ENCODE measurements at places on chromosomes 13 and 19. TPM values are rescaled to one million over a fixed set of nuclear protein-coding genes. Genes with fewer than 3 reads are reported as not detected.

CEACAM16 gene
- not detected for total RNA-seq

DNA sequence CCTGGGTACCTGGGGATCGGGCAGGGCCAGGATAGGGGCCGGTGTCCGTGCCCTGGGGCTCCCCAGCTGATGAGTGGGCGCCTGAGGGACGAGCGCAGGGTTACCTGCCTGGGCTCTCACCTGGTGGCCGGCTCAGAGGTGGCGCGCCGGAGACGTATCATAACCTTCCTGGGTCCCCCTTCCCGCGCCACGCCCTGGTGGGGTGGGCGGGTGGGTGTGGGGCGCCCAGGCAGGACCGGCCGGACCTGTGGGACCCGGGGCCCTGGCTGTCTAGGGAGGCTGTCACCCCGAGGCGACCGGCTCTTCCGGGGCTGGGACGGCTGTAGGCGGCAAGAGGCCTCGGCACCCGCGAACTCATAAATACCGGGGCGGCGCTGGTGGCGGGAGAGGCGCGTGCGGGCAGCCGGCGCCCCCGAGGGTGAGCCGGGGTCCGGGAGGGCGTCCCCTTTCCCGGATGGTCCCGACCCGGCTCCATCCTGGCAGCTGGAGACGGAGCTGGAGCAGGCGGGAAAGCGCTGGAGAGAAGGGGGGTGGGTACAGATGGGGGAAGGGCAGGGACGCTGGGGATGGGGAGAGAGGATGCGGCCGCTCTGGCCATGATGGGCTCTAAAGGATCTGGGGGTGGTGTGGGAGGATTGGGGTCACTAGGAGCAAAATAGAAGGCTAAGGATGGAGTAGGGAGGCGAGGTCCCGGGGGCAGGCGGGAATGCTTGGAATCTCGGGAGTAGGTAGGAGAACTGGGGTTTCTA lies at the start of gene ACP7:
ACP7 (plus strand) TSS at position 386 of the 749 bp plus-strand sequence. CDS start 902 bp downstream, outside the sequence.
- peaks cover 26% of the 10 kb centered on the region for H3K4me1 ChIP-seq
- peaks cover 50% of the 10 kb centered on the region for H3K27me3 ChIP-seq
- no peaks in the 10 kb centered on the region for H3K36me3 ChIP-seq
- no peak for DNase-seq
- H3K4me3 ChIP-seq: peak within 1 kb of the TSS; percentile 41

GRCh38 chr19:29475469-29475868 lies 50.3 kb upstream of the VSTM2B start:
- H3K36me3 ChIP-seq: no peaks in the 10 kb centered on the region
- H3K4me1 ChIP-seq: no peaks in the 10 kb centered on the region
- no peak overlapping the region for H3K4me3 ChIP-seq
- DNase-seq: no peak
- H3K27ac ChIP-seq: no peak overlapping the region

DNA sequence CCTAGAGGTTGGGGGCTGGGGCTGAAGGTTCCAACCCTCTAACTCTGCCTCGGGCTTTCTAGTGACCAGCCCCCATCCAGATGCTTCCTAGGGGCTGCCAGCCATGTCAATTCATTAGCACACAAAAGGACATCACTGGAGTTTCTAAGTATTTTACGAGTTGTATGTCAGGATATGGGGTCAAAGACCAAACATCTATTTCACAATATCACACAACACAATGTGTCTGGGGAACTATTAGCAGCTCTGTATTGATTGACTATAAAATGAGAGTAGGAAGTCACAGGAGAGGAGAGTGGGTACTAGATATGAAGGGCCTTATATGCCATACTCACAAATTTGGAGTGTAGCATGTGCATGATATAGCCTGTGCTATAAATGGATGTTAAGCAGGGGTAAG lies 42.1 kb downstream of the LPAR6 start:
- no peak for DNase-seq
- no peaks in the 10 kb centered on the region for H3K4me1 ChIP-seq
- no peak overlapping the region for H3K4me3 ChIP-seq
- peaks cover 28% of the 10 kb centered on the region for H3K36me3 ChIP-seq

- no peak for DNase-seq
- H3K27ac ChIP-seq: no peak overlapping the region
- H3K27me3 ChIP-seq: no peaks in the 10 kb centered on the region
- H3K4me3 ChIP-seq: no peak overlapping the region
- H3K36me3 ChIP-seq: no peaks in the 10 kb centered on the region
- no peaks in the 10 kb centered on the region for H3K4me1 ChIP-seq
Observed at GRCh38 chr13:59374691-59375090, 789.0 kb downstream of the DIAPH3 start.

DNA sequence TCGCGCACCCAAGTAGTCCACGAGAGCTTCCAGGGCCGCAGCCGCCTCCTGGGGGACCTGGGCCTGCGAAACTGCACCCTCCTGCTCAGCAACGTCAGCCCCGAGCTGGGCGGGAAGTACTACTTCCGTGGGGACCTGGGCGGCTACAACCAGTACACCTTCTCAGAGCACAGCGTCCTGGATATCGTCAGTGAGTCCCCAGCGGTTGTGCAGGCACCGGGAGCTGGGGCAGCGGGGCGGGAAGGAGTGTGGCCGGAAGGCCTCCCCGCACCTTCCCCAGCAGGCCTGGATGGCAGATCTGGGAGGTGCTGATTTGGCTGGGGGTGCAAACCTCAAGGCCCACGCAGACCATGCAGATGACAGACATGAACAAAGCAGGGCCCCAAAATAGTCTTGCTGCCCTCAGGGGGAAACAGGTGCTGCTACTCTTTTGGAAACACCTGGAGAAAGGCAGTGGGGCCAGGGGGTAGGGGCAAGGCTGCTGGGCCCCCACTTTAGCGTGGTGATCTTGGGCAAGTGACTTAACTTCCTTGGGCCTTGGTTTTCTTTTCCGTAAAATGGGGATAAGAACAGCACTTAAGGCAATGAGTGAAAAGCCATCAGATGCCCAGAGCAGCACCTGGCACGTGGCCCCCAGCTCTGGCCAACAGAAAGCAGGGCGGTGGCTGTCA lies 4.0 kb downstream of the MAG start:
- peaks cover 84% of the 10 kb centered on the region for H3K27me3 ChIP-seq
- no peak overlapping the region for H3K27ac ChIP-seq
- H3K4me3 ChIP-seq: no peak overlapping the region

- no peak overlapping the region for H3K4me3 ChIP-seq
- no peak overlapping the region for H3K27ac ChIP-seq
- no peaks in the 10 kb centered on the region for H3K4me1 ChIP-seq
- peaks cover 23% of the 10 kb centered on the region for H3K36me3 ChIP-seq
- DNase-seq: no peak
Observed at GRCh38 chr13:113466383-113466782, 13.1 kb upstream of the ADPRHL1 start.

GRCh38 chr19:15260939-15261338 lies 28.7 kb upstream of the EPHX3 start:
- peaks cover 21% of the 10 kb centered on the region for H3K4me1 ChIP-seq
- H3K27ac ChIP-seq: no peak overlapping the region
- peaks cover 100% of the 10 kb centered on the region for H3K36me3 ChIP-seq
- no peak overlapping the region for H3K4me3 ChIP-seq
- H3K27me3 ChIP-seq: no peaks in the 10 kb centered on the region

USHBP1 gene
- total RNA-seq: 8.4 TPM

PPP1R12C gene
- total RNA-seq: 51.7 TPM

IGFL2 gene
- 16.3 TPM for total RNA-seq

GRCh38 chr19:31383553-31383952 lies 34.3 kb upstream of the TSHZ3 start:
- no peaks in the 10 kb centered on the region for H3K36me3 ChIP-seq
- no peak overlapping the region for H3K4me3 ChIP-seq
- no peak for DNase-seq

DNA sequence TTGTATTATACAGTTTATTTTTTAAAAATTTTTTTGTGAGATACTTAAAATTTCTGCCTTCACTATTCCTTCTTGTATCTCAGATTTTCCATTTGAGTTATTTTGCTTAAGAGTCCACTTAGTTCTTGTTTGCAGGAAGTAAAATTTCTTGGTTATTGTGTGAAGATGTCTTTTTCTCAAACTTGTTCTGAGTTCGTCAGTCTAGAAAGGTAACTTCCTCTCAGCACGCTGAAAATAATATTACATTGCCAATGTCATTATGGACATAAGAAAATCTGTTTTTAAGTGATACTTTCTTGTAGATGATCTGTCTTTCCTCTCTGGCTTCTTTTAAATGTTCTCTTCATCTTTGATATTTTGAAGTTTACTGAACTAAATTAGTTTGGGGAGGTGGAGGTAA lies 731.7 kb upstream of the GPC6 start:
- no peak overlapping the region for H3K4me3 ChIP-seq
- H3K27ac ChIP-seq: no peak overlapping the region
- H3K36me3 ChIP-seq: no peaks in the 10 kb centered on the region
- no peak for DNase-seq
- H3K4me1 ChIP-seq: no peaks in the 10 kb centered on the region
- no peaks in the 10 kb centered on the region for H3K27me3 ChIP-seq

- no peak overlapping the region for H3K27ac ChIP-seq
- peaks cover 61% of the 10 kb centered on the region for H3K36me3 ChIP-seq
- no peak for DNase-seq
- H3K4me3 ChIP-seq: no peak overlapping the region
- H3K27me3 ChIP-seq: no peaks in the 10 kb centered on the region
Observed at GRCh38 chr13:45534604-45535003, 69.9 kb downstream of the COG3 start.

- no peak for DNase-seq
- peaks cover 27% of the 10 kb centered on the region for H3K4me1 ChIP-seq
- H3K27me3 ChIP-seq: peaks cover 79% of the 10 kb centered on the region
- H3K27ac ChIP-seq: no peak within 1 kb of the TSS
Observed at GRCh38 chr19:55370305-55370988, at the start of gene IL11. Gene IL11, minus strand, starts transcription at chr19:55370463. Its CDS starts 153 bp downstream, at chr19:55370310.

DNA sequence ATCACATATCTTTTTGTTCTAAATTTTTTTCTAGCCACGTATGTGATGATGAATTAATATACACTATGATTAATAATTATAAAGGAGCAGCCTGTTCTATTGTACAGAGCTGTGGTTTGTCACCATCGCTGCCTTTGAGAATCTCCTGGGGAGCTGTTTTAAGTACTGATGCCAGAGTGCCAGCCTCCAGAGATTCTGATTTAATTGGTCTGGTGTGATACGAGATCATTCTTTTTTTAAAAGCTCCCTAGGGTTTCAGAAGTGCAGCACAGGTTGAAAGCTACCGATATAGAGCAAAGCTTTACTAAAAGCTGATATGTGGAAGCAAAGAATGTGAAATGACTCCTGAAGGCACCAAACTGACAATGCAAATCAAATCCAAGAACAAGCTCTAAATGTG lies 314.7 kb downstream of the ITGBL1 start:
- no peaks in the 10 kb centered on the region for H3K4me1 ChIP-seq
- no peak overlapping the region for H3K4me3 ChIP-seq
- H3K27ac ChIP-seq: no peak overlapping the region
- H3K36me3 ChIP-seq: no peaks in the 10 kb centered on the region
- H3K27me3 ChIP-seq: no peaks in the 10 kb centered on the region
- DNase-seq: no peak

ARRDC5 gene
- not detected for total RNA-seq

NCAN gene
- not detected for total RNA-seq

DNA sequence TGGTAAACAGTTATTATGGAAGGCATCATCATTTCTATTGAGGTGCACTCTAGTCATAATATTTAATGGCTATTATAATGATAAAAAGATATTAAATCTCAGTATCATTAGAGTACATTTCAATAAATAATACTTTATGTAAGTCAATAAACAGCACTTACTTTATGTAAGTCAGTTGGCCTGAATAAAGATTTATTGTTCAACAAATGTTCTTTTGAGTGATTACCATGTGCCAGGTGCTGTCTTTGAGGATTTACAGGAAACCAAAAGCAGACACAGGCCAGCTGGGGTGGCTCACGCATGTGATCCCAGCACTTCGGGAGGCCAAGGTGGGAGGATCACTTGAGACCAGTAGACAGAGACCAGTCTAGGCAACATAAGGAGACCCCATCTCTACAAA lies 5.0 kb upstream of the NKG7 start:
- no peaks in the 10 kb centered on the region for H3K27me3 ChIP-seq
- H3K27ac ChIP-seq: no peak overlapping the region
- DNase-seq: no peak
- no peak overlapping the region for H3K4me3 ChIP-seq
- no peaks in the 10 kb centered on the region for H3K36me3 ChIP-seq

- no peak overlapping the region for H3K27ac ChIP-seq
- H3K27me3 ChIP-seq: no peaks in the 10 kb centered on the region
- H3K4me1 ChIP-seq: no peaks in the 10 kb centered on the region
- DNase-seq: no peak
Observed at GRCh38 chr13:59274958-59275727, 888.6 kb downstream of the DIAPH3 start.

- H3K4me3 ChIP-seq: peak overlapping the region; percentile 42
- no peak overlapping the region for H3K27ac ChIP-seq
Observed at GRCh38 chr19:36420961-36421748, 2.7 kb upstream of the ZFP82 start.

DNA sequence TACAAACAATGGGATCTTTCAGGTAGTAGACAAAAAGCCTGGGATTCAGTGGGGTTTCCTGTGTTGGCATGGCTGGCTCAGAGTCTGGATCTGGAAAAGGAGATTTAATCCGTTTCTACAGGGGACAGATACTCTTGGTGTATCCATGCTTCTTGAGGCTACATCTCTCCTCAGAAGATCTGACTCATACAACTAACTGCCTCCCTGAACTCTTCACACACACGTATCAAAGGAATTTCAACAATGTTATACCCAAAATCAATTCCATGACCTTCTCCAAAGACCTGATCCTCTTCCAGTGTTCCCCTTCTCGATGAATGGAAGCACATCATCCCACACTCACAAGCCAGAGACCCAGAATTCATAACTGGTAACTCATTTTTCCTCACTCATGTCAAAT lies 435.3 kb upstream of the NBEA start:
- H3K4me1 ChIP-seq: no peaks in the 10 kb centered on the region
- H3K36me3 ChIP-seq: no peaks in the 10 kb centered on the region
- no peak overlapping the region for H3K27ac ChIP-seq
- H3K27me3 ChIP-seq: no peaks in the 10 kb centered on the region
- no peak for DNase-seq
- no peak overlapping the region for H3K4me3 ChIP-seq

GRCh38 chr13:100306030-100306429 lies 217.1 kb downstream of the PCCA start:
- no peak overlapping the region for H3K4me3 ChIP-seq
- no peaks in the 10 kb centered on the region for H3K4me1 ChIP-seq
- no peaks in the 10 kb centered on the region for H3K27me3 ChIP-seq

- no peak for DNase-seq
- H3K4me1 ChIP-seq: no peaks in the 10 kb centered on the region
- H3K27ac ChIP-seq: no peak overlapping the region
- H3K4me3 ChIP-seq: no peak overlapping the region
- H3K27me3 ChIP-seq: no peaks in the 10 kb centered on the region
Observed at GRCh38 chr13:28574617-28575142, 79.8 kb upstream of the FLT1 start.

All from suprapubic skin (tissue), 4 donors.